ENCODE measurements at places on chromosomes 1 and 21.

GRCh38 chr1:240217403-240217802, 125.7 kb downstream of the FMN2 start:
- DNase-seq: no peak

DNA sequence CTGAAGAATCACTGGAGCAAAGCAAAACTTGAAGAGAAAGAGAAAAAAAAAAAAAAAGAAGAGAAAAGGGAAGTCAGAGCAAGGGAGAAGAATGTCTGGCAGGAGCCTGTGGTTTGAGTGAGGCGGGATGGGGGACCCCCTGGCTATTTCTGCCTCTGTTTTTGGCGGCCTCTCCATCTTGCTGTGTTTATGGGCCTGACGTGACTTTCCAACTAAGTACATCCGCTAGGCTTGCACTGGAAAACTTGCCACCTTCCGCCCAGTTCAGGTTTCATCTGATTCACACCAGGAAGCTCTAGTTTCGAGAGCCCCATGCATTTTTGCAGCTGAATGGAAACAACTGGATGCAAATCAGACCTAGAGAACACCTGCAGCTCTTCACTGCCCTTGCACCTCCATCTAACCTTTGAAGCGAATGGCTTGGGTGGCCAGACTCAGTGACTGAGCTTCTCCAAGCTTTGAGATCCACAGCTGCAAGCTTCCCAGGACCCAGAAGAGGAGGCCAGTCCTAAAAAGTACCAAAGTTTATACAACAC, 28.0 kb downstream of the TBX15 start:
- no peak for DNase-seq

GRCh38 chr1:187985145-187985896, 1156.6 kb downstream of the PLA2G4A start:
- no peak for DNase-seq

- DNase-seq: no peak
These were observed 41.7 kb downstream of the PLXNA2 start for GRCh38 chr1:208202333-208202995.

DNA sequence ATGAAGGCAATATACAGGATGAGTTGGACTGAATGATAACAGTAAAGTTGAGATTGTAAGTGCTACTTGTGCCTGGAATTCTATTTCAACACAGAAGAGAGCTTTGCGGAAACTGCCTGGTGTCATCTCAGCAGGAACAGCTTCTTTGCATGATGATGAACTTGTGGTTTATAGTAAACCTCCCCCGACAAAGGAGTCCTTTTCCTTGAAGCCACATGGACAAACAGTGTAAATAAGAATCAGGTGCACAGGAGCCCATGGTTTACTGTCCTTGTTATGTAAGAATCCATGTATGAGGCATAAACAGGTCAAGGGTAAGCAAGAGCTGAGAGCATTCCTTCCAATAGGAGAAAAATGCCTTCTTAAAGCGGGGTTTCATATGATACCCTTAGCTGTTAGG, 66.2 kb downstream of the PCNX2 start:
- DNase-seq: no peak

GRCh38 chr1:198623752-198624647, 14.8 kb upstream of the PTPRC start:
- DNase-seq: no peak

- DNase-seq: no peak
These were observed 251.4 kb downstream of the MATN1 start for GRCh38 chr1:30472009-30472408.

- DNase-seq: no peak
These were observed 114.1 kb downstream of the LHX4 start for GRCh38 chr1:180343921-180344769.

DNA sequence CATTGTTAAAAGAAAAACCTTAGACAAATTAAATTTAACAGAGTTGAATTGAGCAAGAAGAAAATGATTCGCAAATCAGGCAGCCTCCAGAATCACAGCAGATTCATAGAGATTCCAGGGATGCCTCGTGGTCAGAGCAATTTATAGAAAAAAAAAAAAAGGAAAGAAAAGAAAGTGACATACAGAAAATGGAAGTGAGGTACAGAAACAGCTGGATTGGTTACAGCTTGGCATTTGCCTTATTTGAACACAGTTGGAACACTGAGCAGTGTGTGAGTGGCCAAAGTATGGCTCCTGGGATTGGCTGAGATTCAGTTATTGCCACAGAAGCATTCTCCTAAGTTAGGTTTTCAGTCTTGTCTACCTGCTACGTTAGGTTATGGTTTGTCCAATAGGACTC, 9.1 kb upstream of the C21orf91 start:
- no peak for DNase-seq

DNA sequence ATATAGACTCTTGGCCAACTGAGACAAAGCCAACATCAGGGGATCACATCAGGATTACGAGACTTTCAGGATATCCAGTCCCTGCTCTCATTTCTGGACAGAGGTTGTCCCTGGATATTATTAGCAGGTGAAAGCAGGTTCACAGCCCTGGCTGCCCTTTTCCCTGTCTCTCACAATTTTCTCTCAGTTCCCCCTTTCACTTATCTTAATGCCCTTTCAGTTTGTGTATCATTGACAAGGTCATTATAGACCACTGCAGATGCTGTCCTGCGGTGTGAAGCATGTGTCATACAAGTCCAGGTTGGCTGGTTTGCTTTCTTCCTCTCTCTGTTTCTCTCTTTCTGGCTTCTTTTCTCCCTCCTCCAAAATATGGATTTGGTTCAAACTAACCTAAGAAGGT, 2.1 kb upstream of the KLHDC9 start:
- DNase-seq: no peak

DNA sequence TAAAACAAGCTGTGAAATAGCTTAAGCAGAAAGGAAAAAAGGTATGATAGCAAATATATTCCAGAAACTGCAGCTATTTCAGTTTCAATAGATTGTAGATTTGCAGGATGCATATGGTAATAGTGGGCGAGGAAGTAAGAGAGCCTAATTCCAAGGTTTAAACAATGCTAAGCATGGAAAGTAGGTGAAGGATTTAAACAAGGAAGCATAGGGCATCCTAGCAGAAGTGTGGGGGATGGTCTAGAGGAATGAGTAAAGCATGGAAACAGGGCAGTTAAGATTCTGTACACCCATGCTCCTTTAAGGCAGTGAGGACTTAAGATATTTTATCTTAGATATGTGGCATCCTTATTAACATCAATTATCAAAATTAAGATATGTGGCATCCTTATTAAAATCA, 2.6 kb downstream of the IVNS1ABP start:
- no peak for DNase-seq

- DNase-seq: no peak
These were observed 15.7 kb upstream of the PDXK start for GRCh38 chr21:43703035-43703880.

- DNase-seq: no peak
These were observed 3.6 kb upstream of the VSIG8 start for GRCh38 chr1:159866066-159866465.

GRCh38 chr1:156746728-156747631, 4.5 kb downstream of the HDGF start:
- peak; percentile 95 for DNase-seq

DNA sequence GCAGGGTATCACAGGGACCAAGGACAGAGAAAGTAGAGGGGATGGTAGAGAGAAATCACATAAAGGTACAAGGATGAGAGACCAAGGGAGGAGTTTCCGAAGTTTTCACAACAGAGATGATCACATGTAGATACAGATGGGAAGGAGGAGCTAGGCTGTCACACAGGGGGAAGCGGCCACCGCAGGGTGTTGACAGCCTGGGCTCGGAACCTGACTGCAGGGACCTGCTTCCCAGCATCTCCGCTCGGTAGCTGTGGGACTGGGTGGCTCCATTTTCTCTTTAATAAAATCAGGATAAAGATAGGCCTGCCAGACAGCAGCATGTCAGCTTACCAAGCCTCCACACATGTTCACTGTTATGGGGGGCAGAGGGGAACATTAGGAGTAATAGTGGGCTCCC, 32.3 kb downstream of the CDCA8 start:
- no peak for DNase-seq

- no peak for DNase-seq
These were observed 18.2 kb downstream of the KIF1B start for GRCh38 chr1:10228528-10228927.

- no peak for DNase-seq
These were observed 19.0 kb downstream of the GNG12 start for GRCh38 chr1:67814121-67814772.

All from right forelimb (tissue), 1 donor.